AG09309 (cell line): ENCODE measurements at places on chromosomes 6 and 20.

- no peak for DNase-seq
Observed at GRCh38 chr6:14428269-14428668, 310.7 kb downstream of the CD83 start.

DNA sequence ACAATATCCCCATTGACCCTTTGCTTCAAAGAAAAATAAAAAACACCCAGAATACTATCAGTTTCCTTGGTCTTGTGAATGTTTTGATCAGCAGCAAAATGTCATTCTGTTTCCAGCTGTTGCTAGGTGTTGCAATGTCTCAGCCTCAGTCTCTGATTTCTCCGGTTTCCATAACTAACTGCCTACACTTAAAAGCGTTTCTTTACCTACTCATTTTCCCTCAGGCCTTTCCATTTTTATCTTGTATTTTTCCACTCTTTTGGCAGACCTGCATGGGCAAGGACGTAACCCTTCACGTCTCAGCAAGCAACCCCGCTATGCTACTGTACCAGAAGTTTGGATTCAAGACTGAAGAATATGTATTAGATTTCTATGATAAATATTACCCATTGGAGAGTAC lies 49.4 kb downstream of the KAT14 start:
- DNase-seq: no peak

- DNase-seq: no peak
Observed at GRCh38 chr6:21431526-21431925, 162.0 kb upstream of the SOX4 start.

DNA sequence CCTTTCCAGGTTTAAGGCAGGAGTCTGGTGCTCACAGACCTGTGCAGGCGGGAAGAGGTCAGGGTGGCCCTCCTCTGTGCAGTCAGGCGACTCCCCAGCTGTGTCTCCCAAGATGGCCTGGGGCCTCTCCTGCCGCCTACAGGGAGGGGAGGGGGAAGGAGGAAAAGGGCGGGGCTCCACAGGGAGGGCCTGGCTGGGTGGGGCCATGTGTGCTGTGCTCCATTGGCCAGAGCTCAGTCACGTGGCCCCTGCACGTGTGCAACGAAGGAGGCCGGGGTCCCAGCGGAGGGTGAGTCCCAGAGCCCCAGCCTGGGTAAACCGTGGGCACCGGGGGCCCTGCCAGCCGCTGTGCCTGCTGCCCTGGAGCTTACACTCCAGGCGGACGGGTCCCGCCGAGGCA lies 211.6 kb downstream of the ZDHHC14 start:
- DNase-seq: no peak

GRCh38 chr20:45487231-45487635 lies 17.7 kb downstream of the WFDC2 start:
- DNase-seq: no peak
